T-helper 2 cell treated with Interferon-gamma antibody and Interleukin-4, amounts not matched to agents 5 μg/mL and 100 μg/mL, for 36 hours (primary cell): ENCODE measurements at places on chromosomes 2 and 18.

DNA sequence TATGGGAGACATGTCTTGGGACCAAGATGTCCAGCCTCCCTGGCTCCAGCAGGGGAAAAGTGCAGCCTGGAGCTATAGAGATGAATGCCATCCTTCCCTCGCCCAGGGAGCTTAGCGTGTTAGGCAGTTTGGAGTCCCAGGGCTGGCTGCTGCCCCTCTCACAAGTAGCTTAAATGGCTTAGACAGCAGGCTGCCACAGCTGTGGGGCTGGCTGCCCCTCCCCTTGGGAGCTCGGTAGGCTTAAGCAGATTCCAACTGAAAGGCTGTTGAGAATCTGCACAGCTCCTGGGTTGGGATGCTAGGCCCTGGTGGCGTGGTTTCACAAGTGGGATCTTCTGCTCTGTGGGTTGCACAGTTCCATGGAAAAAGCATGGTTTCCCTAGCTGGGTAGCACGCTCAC, 940.5 kb upstream of the DDX18 start:
- DNase-seq: no peak

GRCh38 chr2:219628986-219629901, 1.8 kb downstream of the SLC4A3 start:
- DNase-seq: no peak

GRCh38 chr2:127961729-127962128, 66.1 kb downstream of the SAP130 start:
- DNase-seq: no peak

- DNase-seq: no peak
These were observed 324.9 kb downstream of the LPIN1 start for GRCh38 chr2:12071318-12071717.

GRCh38 chr2:122255924-122256323, 500.5 kb downstream of the TSN start:
- no peak for DNase-seq

- no peak for DNase-seq
These were observed 652.6 kb downstream of the BCL11A start for GRCh38 chr2:59900728-59901452.

DNA sequence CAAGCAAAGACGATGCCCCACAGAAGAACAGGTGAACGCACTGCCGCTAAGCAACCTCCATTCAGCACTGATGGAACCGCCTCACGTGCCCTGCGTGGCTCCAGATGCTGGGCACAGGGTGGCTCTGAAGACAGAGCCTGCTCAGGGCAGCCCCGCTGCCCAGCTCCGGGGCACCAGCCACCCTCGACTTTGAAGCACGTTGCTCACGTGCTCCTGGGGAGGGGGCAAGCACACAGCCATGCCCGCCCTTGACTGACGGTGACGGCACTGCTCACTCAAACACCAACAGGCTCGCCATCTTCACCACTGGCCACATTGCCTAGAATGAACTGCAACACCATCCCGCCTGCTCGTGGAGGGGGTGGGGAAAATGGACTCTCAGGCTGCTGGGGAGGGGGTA, 251.3 kb downstream of the HDAC4 start:
- DNase-seq: no peak

DNA sequence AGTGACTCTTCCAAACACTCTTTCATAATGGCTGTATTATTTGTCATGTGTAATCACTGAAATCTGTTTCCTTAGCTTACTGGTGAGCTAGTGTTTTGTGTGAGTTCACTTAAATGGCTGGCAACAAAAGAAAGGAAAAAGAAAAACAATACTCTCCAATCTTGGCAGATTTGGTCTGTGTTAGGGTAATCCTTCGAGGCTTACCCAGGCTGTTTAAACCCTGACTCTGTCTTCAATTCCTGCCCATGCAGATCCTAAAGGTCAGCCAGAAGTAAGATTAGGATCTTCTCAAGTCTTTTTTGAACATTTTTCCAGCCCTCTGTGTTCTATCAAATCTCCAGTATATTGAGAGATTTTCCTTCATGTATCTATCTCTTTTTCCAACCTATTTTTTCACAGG, 85.3 kb downstream of the CCDC178 start:
- DNase-seq: no peak
